ENCODE measurements at places on chromosomes 12 and 14.

- peak; percentile 66 for DNase-seq
Measured at GRCh38 chr14:60722357-60723115, 1.6 kb downstream of the SIX4 start.

DNA sequence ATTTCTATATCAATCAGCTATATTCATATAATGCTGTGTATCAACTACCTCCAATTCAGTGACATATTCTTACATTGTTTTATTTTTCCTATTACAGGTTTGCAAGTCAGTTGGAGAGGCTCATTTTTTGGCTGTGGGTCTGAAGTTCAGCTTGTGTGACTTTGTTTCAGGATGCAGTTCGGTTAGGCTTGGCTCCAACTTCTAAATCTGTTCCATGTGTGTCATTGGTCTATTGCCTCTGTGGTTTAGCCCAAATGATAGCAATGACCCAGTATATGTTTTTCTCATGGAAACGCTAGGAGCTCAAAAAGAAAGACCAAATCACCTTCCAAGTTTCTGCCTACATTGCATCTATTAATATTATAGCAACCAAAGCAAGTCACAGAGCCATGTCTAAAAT lies 848.6 kb upstream of the LRFN5 start:
- DNase-seq: no peak

- no peak for DNase-seq
Measured at GRCh38 chr14:94052662-94053061, 26.5 kb downstream of the OTUB2 start.

- DNase-seq: no peak
Measured at GRCh38 chr12:131087302-131087818, 133.7 kb downstream of the ADGRD1 start.

DNA sequence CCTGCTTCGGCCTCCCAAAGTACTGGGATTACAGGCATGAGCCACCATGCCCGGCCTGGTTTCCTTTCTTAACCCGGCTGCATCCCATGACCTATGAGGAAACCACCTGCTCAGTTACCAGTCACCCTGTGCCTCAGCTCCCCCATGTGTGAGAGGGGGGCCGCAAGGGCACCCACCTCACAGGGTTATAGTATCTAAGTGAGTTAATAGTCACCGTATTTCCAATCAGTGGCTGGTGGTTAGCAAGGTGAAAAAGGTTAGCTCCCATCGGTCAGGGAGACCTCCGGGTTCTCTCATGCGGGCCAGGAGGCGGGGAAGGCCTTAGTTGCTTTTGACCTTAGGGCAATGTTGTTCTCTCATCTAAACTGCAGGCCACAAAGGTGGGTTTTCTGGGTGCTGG lies 6.7 kb downstream of the LRP1 start:
- DNase-seq: no peak

- DNase-seq: no peak
Measured at GRCh38 chr14:90297876-90298629, 33.7 kb downstream of the NRDE2 start.

Measured in fibroblast of skin of scalp (primary cell).